ENCODE measurements at places on chromosomes 16 and 17.

DNA sequence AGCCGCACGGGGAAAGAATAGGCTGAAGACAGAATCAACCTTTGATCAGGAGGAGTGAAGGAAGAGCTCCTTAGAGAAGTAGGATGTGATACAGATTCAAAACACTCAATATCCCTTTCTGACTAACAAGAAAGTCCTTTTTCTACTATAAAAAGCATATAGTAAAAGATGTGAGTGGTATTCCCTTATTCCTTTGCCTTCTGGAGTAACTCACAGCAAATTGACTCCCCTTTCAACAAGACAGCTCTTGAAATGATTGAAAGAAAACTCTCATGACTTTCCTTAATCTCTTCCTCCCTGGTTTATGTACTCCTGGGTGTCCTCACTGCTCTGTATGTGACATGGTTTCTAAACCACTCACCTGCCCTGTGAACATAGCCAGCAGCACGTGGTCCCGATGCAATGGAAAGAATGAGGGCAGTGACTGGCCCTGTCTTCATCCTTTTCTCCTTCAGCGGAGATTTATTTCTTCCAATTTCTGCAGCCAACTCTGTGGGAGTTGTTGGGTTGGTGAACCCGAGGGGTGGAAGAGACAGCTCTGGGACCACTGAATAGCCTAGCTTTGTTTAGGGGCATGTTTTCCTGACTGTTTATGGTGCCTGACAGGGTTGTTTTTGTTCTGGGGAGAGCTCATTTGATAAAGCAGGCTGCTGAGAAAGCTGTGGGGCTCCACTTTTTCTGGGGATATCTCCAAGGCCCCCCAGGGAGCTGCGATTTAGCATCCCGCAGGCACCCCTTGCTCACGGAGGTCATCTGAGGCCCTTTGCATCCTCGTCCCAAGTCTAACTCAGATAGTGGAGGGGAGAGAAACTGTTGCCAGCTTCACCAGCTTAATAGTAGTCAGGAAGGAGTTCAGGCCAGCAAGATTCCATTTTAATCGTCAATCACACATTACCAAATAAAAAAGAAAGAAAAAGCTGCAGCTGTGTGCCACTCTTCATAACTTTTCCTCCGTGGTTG lies 46.7 kb downstream of the MAP2K6 start:
- no peak for DNase-seq

DNA sequence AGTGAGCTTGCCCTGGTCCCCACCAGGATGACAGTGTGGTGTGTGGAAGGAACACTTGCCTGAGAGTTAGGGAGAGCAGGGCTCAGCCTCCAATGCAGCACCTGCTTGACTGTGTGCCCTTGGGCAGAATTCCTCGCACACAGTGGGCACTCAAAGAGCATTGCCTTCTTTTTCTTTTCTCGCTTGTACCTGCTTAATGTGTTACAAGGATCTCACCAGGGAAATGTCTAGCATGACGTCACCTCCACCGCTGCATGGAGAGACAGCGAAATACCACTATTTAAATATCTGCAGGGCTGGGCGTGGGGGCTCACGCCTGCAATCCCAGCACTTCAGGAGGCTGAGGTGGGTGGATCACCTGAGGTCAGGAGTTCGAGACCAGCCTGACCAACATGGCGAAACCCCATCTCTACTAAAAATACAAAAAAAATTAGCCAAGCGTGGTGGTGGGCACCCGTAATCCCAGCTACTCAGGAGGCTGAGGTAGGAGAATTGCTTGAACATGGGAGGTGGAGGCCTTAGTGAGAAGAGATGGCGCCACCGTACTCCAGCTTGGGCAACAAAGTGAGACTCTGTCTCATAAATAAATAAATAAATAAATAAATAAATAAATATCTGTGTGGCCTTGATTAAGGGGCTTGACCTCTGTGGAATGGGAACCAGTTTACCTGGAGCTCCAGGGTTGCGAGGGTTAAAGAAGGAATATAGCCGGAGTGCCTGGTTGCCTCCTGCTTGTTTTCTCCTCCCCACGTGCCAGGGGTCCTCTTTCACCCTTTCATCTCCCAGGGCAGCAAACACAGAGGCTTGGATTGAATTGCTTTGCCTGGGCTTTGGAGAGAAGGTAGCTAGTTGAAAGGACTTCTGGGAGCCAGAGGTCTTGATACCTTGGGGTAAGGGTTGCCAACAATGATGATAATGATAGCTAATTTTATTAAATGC lies 16.3 kb downstream of the SNX29 start:
- no peak for DNase-seq

GRCh38 chr17:44903012-44903685 lies 3.9 kb upstream of the EFTUD2 start:
- DNase-seq, result no peak

- no peak for DNase-seq
These were observed 51.4 kb downstream of the IRF8 start for GRCh38 chr16:85950136-85950918.

DNA sequence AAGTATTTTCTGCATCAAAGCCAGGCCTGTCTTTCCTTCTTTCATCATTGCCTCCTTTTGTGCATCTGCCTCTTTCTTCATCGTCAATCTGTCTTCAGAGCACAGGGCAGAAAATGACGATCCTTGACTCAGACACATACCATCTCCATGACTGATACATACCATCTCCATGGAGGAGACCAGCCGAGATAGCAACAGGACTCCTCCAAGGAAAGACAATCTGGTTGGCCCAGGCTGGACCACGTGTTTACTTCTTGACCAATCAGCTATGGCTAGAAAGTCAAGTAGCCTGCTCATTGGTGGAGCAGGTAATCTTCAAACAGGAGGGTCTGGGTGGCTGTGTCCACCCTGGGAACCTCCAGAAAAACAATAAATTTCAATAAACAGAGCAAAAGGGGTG lies 164.6 kb downstream of the CPPED1 start:
- no peak for DNase-seq

DNA sequence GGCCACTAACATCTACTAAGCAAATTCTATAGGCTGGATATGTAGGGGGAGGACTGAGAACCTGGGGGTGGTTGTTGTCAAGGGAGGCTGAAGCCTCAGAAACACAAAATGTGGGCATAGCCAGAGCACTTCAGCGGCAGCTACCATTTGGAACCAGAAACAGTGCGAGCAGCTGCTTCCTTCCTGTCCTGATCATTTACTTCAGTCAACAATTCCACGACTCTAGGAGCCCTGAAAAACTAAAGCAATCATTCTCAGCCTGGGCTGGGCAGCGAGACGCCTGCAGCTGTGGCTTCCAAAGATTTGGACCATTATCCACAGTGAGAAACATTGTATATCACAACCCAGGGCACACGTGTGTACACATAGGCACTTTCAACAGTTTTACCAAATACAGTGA lies 93.9 kb upstream of the WSCD1 start:
- DNase-seq, result no peak

GRCh38 chr16:23244122-23244521 lies 58.0 kb upstream of the SCNN1B start:
- DNase-seq, result no peak

- no peak for DNase-seq
These were observed 24.4 kb upstream of the CRYM start for GRCh38 chr16:21302454-21302853.

GRCh38 chr17:804541-805435 lies 22.6 kb downstream of the MRM3 start:
- no peak for DNase-seq

GRCh38 chr16:57788252-57788841 lies 13.9 kb downstream of the KIFC3 start:
- no peak for DNase-seq

- no peak for DNase-seq
These were observed 119.3 kb upstream of the TBX2 start for GRCh38 chr17:61280338-61280737.

DNA sequence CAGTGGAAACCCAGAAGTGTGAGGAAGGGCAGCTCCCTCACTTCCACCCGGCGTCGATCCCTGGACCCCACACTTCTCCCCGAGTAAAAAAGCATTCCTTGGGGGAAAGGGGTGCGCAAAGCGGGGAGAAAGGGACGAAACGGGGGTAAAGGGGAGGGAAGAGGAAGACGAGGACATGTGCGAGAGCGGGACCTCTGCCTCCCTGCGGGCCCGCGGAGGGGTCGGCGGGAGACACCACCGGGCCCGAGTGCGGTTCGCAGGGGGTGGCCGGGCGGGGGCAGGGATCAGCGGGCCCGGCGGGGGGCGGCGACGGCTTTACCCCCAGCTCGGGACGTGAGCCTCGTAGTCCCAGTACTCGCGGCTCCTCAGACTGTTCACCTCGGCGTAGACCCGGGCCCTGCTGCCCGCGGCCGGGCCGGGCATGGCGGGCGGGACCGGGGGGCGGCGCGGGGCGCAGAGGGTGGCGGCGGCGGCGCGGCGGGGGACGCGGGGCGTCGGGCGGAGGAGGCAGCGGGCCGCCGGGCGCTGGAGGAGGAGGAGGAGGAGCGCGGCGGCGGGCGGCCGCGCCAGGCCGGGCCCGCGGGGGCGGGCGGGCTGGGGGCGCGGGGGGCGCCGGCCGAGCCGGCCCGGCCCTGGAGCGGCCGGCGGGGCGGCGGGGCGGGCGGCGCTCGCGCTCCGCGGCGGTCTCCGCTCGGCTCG lies 443 bp downstream of the CSNK2A2 start:
- DNase-seq, result peak; percentile 20

DNA sequence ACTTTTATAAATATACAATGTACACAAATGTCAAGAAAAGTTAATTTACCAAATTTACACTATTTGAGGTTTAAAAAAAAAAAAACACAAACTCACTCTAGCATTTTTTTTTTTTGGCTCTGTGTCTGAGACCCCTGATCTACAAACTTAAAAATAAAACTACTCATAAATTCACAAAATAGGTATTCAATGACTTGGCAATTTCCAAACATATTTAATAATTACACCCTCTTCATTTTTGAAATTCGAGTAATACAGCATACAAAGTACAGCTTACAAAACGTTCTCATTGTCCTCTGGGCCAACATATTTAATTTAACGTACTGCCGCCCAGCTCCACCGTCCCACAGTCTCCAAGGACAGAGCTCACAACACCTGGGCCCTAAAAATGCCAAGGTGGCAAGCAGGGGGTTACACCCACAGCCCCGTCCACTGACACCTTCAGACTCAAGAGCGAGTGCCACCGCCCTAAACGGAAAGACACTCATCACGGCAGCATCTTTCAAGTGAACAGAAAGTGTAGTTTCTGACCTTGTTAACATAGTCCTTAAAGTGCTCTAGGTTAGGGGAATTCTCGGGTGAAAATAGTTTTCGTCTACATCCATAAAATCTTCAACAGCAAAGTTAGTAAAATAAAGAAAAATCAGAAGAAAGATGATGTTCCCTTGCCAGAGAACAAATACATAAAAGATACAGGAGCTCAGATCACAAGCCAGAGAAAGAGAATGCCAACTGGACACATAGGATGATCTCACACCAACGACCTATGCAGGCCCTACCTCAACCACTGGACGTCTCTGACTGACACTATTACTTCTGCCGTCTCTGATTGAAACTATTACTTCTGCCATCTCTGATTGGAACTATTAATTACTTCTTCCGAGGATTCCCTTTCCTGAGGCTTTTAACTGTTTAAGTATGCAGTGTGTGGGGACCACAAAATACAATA lies 4.2 kb downstream of the ADCY9 start:
- DNase-seq, result no peak

- no peak for DNase-seq
These were observed 35.9 kb downstream of the TMEM132E start for GRCh38 chr17:34615326-34615725.

DNA sequence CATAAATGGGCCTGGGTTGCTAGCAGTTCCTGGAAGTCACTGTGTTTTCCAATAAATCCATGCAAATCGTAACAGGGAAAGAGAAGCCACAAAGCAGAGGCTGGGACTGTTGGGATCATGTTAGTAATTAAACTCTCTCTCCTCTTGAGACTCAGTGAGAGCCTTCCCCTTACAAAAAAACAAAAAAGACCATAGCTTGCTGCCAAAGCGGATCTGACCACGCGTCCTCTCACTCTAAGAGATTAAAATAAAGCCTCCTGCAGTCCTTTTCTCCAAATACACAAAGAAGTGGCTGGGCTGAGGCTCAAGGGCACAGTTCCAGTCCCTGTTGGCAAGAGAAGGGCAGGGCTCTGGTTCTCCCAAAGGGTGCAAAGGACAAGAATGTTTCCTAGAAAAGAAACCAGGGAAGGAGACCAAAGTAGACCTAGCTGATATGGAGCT lies 38.5 kb downstream of the PIGL start:
- no peak for DNase-seq

DNA sequence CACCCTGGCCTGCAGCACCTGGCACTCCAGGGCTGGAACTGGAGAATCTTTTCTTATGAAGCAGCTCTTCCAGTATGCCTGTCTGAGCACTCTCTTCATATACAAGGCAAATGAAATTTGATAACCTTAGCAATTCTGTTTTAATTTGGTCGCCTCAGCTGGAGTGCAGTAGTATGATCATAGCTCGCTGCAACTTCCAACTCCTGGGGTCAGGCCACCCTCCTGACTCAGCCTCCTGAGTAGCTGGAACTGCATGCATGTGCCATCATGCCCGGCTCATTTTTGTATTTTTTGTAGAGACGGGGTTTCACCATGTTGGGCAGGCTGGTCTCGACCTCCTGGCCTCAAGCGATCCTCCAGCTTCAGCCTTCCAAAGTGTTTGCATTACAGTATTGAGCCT lies 140.8 kb upstream of the CHMP6 start:
- DNase-seq, result no peak

- DNase-seq, result no peak
These were observed 19.3 kb downstream of the SPECC1 start for GRCh38 chr17:20028443-20028842.

GRCh38 chr17:39872751-39873150 lies 4.7 kb downstream of the ZPBP2 start:
- DNase-seq, result no peak

- peak; percentile 90 for DNase-seq
These were observed at the start of gene RPS15A for GRCh38 chr16:18789850-18790706. Gene RPS15A (minus strand): TSS chr16:18790334. CDS start chr16:18789113, 1,221 bp downstream.

DNA sequence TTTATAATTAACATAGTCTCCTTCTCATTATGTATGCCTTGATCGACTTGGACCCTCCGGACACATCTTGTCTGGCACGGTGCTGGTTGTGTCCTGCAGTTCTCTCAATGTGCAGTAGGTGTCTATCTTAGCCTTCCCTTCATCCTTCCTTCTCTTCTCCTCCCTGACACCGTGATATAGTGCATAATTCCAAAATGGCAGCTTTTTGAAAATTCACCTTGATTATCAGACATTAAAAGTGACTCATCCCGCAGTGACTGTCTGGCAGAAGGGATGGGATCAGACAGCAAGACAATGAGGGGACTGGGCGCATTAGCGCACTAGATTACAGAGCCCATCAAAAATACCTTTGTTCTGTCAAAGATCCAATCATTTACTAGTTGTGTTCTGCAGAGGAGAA lies 70.0 kb upstream of the PMFBP1 start:
- DNase-seq, result no peak

GRCh38 chr17:58312021-58312630 lies 16.5 kb downstream of the TSPOAP1 start:
- DNase-seq, result no peak
